Midbrain (tissue), 1 donor: ENCODE measurements at places on chromosomes 4 and X.

DNA sequence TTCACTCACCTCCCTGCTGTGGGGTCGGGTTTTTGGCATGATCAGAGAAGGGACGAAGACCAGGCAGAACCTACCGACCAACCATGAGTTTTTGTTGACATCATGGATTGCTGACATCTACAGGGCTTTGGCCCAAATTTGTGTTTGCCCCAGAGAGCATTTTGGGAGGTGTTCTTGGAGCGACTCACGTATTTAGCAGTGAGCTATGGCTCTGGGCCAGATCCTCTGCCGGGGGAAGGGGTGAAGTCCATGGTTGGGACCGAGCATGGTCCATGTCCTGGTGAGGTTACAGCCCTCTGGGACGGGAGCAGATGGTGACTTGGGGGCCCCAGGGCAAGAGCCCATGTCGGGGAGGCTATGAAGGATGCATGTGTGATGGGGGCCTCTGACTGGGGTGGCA lies 17.4 kb downstream of the SORCS2 start:
- DNase-seq, result no peak

GRCh38 chr4:30866907-30867306 lies 146.7 kb downstream of the PCDH7 start:
- DNase-seq, result no peak

- no peak for DNase-seq
Measured at GRCh38 chrX:84358271-84358670, 144.0 kb downstream of the HDX start.

GRCh38 chr4:36215627-36216026 lies 28.7 kb downstream of the ARAP2 start:
- no peak for DNase-seq

DNA sequence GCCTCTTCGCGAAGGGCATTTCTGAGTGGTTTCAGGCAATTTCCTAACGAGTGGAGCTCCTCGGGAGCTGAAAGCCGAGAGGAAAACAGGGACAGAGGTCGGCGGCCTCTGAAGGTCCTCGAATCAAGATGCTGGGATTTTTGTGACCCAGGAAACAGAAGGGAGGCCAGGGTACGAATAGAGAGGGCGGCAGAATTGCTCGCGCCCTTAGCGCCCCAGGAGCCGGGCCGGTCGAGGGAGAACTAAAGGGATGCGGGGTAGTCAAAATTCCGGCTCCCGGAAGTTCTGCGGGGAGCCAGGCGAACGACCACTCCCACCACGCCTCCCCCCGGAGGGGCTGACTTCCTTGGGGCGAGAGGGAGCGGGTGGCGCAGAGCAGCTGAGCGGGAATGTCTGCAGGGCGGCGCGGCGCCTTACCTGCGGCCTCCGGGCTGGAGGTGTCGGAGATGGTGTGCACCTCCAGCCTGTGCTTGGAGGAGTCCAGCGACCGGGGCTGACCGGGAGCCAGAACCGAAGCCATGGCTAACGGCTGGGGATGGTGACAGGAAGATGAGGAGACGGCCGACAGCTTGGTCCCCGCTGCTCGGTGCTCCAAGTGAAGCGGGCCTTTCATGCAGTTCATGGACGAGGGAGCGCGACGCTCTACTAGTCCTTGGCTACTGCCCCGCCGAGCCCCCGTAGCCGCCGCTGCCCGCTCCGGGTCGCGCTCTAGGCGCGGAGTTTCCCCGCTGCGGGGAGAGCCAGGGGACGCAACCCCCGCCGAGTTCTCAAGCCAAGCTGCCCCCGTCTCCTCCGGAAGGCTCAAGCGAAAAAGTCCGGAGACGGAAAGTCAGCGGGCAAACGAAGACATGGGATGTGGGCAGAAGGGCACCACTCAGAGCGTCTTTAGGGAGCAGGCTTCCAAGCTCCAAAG lies 782 bp downstream of the PITX2 start:
- no peak for DNase-seq
